ENCODE measurements at places on chromosomes 6 and 20.

DNA sequence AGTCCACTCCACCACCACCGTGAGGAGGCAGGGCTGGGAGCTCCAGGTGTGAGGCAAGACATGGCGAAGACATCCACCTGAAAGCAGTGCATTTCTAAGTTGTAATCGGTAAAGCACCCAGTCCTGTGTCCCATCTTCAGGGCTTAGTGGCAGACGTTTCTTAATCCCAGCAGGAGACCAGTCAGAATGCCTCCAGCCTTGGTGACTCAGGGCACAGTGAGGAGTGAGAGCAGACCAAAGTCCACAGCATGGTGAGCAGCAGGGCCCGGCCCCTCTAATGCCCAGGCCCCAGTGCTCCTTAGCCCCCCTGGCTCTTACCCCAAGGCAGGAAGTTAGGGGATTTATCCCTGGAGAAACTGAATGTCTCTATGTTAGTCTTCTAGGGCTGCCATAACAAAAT, 183.9 kb downstream of the SYNDIG1 start:
- peak; percentile 74 for DNase-seq

GRCh38 chr6:116465246-116465645, 4.1 kb downstream of the CALHM6 start:
- no peak for DNase-seq

- DNase-seq: no peak
Observed at GRCh38 chr6:169851641-169852503, 100.5 kb downstream of the ERMARD start.

DNA sequence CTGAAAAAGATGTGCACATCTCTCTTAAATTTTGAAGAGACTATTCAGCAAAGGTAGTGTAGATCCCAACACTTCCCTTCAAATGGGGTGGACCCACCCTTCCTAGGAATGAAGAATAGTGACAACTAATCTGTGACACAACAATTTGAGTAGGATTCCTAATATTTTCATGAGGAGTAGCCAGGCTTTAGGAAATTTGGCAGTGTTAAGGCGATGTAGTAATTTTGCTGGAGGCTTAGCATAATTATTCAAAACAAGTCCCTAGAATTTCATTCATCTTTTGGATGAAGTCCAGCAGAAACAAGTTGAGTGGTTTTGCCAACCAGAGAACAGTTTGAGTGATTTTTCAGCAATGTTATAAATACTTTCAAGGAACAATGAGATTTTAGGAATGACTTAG, 52.4 kb downstream of the ELOVL4 start:
- peak; percentile 59 for DNase-seq

- DNase-seq: no peak
Observed at GRCh38 chr20:50274570-50275430, 84.2 kb downstream of the CEBPB start.

DNA sequence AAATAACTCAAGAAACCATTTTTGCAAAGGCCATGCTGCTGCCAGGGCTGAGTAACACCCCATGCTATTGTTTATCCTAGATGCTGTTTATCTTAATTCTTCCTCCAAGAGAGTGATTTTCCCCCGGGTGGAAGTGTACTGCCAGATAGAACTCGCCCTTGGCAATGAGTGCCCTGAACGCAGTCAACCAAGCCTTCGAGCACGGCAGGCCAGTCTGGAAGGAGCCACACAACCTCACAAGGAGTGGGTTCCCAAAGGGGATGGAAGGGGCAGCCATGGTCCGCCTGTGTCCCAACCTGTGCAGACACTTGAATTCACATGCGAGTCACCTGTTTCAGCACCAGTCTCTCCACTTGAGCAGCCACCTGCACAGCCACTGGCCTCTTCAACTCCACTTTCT, 31.9 kb downstream of the PNPLA1 start:
- no peak for DNase-seq

- DNase-seq: no peak
Observed at GRCh38 chr6:151005896-151006632, 140.6 kb downstream of the MTHFD1L start.
